ENCODE measurements at places on chromosomes 6 and 20.

GRCh38 chr6:155455766-155456165 is at the start of gene NOX3:
Gene NOX3, minus strand, starts transcription at chr6:155455839. Its CDS starts 39 bp downstream, at chr6:155455800.
- DNase-seq, result no peak

DNA sequence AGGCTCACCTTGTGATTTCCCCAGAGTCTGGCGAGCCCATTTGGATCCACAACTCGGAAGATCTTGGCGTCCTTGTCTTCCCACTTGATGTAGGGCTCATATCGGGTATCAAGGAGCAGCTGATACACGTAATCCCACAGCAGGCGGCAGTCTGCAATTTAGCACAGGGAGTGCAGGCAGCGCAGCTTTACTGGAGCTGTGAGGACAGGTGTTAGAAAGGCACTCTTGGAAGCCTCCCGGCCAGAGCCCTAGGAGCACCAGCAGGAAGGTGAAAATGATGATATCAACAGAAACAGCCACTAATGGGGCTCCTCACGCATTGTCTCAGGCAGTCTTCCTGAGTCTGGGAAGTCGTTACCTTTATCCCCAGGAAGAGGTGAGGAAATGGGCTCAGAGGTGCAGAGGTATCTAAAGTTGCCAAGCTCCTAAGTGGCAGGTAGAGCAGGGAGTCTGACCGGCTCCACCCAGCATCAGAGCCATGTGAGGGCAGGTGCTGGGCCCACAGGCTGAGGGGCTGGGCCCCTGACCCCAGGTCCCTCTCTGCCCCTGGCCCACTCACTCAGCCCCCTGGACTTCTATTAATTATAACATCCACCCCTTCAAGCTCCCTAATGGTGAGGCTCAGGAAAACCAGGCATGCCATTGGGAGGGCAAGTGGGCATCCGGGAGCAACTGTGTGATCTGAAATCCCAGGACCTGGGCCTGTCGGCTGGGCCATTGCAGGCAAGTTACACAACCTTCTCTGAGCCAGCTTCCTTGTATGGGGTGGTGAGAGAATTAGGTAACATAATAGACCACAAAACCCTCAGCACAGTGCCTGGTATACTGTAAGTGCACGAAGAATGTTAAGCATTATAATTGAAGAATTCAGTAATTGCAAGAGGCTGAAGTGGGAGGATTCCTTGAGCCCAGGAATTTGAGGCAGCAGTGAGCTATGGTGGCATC is 18.3 kb downstream of the ETV7 start:
- no peak for DNase-seq

- no peak for DNase-seq
Measured at GRCh38 chr6:139443231-139444112, 69.0 kb upstream of the CITED2 start.

GRCh38 chr6:6714953-6715352 is 126.4 kb downstream of the LY86 start:
- no peak for DNase-seq

DNA sequence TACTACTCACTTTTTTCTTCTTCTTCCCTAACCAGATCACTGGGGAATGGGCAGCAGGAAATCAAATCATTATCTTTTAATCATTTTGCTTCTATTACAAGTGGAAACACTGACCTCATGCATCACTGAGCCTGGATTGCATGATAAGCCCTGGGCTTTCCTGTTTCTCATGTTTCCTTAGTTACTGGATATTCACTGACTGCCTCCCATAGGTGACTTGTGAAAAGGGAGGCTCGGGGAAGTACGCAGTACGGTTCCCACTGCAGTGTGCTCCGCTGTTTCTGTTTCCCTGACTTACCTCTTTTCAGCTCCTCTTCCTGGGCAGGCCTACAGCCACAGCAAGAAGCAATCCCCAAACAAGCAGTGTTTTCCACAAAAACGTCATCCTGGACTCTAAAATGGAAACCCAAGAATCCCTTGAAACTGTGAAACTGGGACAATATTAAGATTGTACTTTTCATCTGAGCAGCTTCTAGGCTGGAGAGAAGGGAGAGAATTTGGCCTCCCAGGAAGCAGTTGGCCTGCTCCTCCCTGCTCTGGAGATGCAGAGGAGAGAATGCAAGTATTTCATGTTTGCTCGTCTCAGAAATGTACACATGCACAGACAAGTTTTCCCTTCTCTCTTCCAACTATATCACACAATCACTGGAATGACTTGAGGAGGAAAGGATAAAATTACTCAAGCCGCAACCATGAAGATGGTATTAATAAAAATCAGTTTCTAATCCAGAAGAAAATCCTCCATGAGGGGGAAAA is 13.1 kb downstream of the BTNL2 start:
- no peak for DNase-seq

- no peak for DNase-seq
Measured at GRCh38 chr6:124960757-124961463, 1.3 kb upstream of the RNF217 start.

DNA sequence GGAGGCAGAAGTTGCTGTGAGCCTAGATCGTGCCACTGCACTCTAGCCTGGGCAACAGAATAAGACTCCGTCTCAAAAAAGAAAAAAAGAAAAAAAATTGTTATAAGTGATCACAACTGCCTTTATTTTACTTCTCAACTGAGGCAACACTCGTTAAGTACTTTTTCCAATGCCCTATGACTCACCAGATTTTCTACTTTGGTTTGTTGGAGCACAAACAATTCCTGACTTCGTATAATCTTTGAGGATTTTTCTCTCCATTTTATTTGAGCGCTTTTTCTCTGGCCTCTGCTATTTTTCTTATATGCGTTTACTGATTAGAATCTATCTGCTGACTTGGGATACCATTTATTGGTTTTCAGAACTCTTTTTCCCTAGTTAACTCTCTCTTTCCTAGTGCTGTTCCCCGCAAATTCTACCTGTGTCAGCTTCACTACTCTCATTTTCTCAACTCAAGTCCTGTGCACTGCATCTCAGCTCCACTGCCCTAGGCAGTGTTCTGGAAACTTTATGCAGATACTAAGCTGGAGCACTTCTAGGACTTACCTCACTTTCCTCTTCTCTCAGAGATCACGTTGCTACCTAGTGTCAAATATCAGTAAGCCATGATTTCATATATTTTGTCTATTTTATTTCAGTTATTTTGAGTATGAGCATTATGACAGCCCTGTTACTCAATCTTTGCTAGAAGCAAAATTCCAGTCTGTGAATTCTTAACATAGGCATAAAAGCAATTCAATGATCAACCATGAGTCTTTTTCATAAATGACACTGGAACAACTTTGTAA is 1120.1 kb upstream of the CITED2 start:
- no peak for DNase-seq

Measured in CD8-positive, alpha-beta memory T cell (primary cell).